ENCODE measurements at places on chromosomes 7 and 10.

DNA sequence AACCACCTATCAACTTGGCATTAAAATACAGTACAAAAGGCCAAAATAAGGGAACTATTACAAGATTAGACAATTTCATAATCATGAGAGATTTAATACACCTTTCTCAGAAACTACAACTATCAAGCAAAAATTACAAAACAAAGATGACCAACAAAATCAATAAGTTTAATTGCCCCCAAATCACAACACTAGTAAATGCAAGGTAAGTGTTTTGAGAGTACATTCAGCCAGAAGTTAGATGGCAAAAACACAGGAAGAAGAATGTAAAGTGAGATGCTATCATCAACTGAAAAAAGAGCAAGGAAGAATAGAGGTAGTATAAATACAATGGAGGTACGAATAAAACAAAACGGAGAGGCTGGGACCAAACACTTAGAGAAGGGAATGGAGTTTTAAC, 3.2 kb downstream of the PNPLA8 start:
- DNase-seq, result no peak

GRCh38 chr10:9140373-9140772, 1085.9 kb downstream of the GATA3 start:
- DNase-seq, result no peak

GRCh38 chr10:113397047-113397446, 155.8 kb upstream of the HABP2 start:
- DNase-seq, result no peak

- no peak for DNase-seq
Measured at GRCh38 chr7:121244120-121244870, 84.5 kb upstream of the WNT16 start.

DNA sequence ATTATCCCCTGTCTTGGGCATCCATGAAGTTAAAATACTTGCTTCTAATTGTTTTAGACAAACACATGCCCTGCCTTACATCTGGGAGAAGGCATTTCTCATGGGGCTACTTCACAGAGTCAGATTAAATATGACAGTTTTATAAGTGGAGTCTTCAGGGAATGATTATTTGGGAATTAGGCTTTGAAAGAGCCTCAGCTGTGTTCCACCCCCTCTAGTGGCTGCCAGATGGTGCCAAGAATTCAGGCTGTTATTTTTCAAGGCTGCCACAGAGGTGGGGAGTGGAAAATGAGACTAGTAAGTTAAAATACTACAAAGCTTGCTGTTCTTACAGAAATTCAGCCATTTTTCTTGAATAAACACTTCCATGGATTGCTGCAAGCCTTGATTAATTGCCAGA, 45.8 kb upstream of the DNAH11 start:
- DNase-seq, result no peak

DNA sequence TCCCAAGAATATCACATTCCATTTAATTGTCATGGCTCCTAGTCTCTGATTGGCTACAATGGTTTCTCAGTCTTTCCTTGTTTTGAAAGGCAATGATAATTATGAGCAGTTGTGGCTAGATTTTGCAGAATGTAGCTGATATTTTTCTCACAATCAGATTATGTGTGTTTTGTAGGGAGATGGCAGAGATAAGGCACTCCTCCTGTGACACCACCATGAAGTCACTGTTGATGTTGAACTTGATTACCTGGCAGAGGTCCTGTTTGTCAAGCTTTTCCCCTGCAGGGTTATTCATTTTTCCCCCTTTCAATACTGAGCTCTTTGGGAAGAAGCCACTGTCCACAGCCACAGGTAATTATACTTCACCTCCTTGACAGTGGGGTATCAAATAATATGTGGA, 602.9 kb upstream of the PFKP start:
- no peak for DNase-seq

DNA sequence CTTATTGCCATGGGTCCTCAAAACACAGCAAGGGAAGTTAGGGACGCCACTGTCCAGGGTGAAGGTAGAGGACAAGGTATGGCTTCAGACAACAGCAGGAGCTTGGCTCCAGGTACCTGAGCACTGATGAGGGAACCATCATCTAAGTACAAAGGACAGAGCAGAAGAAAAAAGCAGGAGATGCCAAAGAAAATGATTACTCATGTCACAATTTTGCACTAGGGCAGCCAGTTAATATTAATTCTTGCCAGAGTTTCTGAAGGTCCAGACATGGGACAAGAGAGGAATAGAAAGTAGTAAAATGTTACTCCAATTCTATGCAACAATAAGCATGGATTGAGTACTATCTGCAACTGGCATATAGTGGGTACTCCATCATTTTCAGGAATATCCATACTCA, 14.1 kb downstream of the PTN start:
- DNase-seq, result no peak

DNA sequence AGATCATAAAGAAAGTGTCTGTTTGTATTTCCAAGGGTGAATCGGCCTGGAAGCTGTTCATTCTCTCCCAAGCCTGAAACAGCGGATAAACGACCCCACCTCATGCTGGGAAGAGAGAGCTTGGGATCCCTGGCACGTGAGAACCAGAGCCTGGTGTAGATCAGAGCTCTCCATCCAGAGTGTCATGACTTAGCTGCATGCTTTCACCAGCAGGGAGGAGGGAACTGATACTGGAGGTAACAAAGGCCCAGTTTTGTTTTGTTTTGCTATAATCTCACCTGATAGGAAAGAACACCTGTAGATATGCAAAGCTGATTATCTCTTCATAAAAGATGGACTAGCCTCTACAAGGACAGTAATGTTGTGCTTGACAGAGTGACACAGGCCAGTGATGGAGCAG, 236.6 kb downstream of the POM121L12 start:
- no peak for DNase-seq

DNA sequence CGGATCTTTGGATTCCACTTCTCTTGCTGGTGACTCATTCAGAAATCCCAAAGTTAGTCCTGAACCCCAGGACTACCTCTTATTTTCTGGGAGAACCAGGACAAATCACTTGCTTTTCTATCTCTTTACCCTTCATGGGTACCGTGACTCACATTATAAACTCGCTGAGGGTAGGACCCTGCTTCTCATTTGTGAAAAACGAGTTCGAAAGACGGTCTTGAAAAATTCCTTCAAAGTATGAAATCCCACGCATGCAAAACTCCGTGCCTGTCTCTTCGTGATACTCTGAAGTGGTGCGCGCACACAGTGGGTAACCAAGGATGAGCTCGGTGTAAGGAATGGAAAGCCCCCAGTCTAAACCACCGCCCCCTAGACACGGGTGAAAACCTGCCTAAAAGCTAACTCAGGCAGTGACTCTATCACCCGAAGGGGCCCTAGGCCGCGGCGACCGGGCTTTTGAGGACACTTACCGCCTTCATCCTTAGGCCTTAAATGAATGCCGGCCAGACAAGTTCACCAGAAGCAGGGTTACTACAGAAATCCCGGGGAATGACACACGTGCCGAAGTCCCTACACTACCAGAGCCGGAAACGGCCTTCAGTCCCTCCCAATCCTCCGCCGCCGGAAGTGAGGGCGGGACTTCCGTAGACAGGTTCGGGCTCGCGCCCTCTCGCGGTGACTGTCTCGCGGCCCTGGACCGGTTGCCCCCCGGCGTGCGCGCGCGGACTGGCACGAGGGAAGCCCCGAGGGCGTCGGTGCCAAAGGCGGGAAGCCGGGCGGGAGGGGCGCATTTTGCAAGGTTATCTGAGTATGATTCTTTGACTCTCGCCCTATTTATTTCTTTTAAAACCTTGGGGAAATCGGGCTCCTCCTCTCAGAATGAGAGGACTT, at the start of gene NOC3L:
Gene NOC3L (minus strand): TSS at position 580 of the 891 bp plus-strand sequence. CDS start 101 bp downstream, at position 479.
- DNase-seq, result peak; percentile 78

- no peak for DNase-seq
Measured at GRCh38 chr10:114000457-114001010, 43.1 kb upstream of the ADRB1 start.

GRCh38 chr10:104317269-104317710, 21.0 kb downstream of the ITPRIP start:
- no peak for DNase-seq

GRCh38 chr7:92279396-92280031, 33.7 kb downstream of the ANKIB1 start:
- DNase-seq, result no peak

DNA sequence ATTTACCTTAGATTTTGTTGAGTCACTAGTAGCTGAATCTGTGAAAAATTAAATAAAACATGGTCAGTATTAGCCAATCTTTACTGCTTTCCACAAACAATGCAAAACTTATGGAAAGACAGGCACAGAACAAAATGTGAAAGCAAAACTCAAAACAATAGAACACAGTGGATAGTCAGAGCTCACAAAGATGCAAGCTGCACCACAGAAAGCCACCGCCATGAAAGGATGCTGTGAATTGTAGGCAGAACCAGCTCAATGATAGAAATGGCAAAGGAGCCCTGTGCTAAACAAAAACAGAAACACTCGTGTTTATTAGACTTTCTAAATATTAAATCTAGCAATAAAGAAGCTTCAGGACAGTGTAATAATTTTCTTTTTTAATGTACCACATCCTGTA, 134.4 kb downstream of the ARHGAP21 start:
- no peak for DNase-seq

- no peak for DNase-seq
Measured at GRCh38 chr10:11616021-11616420, 4.6 kb upstream of the USP6NL start.

DNA sequence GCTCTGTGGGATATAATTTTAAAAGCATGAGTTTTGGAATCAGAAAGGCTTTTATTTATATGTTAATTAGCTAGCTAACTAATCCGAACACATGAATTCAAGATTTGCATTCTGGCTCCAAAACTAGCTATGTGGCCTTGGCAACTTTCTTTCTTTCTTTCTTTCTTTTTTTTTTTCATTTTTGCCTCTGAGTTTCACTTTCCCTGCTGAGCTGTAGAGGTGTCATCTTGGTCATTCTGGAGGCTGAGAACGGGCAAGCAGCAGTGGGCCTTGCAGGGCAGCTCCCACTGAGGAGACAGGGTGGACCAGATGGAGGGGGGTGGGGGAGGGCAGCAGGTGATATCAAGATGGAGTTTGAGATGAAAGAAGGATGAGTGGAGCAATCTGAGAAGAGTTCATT, 24.8 kb upstream of the SFMBT2 start:
- no peak for DNase-seq

GRCh38 chr7:155215576-155216325, 81.9 kb upstream of the INSIG1 start:
- no peak for DNase-seq

DNA sequence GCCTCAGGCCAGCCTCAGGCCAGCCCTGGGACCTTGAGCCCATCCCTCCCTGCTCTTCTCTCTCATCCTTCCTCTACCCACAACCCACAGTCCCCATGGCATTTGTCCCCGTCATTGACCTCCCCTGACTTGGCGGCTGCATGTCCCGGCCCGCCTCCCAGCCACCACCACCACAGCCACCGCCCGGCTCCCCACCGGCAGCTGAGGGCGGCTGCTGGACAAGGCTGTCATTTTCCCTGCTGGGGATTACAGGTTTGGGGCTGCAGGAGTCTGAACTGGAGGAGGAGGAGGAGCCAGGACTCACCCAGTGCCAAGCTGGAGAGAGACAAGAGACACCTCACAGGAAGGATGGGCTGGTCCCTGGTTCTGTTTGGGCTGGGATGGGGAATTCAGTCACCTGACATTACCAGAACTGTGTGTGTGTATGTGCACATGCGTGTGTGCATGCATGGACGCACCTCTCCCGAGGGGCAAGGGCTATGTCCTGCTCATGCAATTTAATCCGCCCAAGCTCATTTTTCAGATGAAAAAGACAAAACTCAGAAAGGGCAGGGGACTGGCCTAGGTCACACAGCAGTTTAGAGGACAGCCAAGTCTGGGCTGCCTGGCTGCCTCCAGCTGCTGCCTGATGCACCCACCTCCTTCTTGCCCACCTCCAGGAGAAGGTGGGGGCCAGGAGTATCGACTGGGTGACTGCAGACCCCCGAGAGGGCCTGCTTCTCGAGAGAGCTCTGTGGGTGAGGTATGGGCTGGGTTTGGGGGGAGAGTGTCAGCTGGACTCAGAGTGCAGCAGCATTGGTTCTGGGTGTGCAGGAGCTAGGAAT, 113.1 kb downstream of the ZMIZ1 start:
- no peak for DNase-seq

GRCh38 chr10:50392966-50393718, 141.8 kb upstream of the ASAH2 start:
- no peak for DNase-seq

- no peak for DNase-seq
Measured at GRCh38 chr10:48551861-48552591, 52.8 kb downstream of the ARHGAP22 start.

- no peak for DNase-seq
Measured at GRCh38 chr10:112946649-112947048, 3.4 kb upstream of the TCF7L2 start.

DNA sequence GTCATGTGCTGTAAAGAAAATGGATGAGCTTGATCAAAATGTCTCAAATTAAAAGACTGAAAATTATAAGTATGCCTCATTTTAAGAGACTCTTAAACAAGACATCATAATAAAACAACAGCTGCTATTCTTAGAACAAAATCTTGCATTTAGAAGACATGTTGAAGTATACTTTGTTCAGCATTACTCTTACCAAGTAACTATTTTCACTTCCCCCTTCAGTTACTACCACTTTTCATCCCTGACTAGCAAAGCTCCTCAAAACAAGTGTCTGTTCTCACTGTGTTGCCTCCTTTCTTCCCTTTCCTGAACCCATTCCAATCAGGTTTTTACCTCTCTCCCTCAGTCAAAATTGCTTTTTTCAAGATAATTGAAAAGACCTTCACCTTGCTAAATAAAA, 31.6 kb downstream of the ELAPOR2 start:
- DNase-seq, result no peak

DNA sequence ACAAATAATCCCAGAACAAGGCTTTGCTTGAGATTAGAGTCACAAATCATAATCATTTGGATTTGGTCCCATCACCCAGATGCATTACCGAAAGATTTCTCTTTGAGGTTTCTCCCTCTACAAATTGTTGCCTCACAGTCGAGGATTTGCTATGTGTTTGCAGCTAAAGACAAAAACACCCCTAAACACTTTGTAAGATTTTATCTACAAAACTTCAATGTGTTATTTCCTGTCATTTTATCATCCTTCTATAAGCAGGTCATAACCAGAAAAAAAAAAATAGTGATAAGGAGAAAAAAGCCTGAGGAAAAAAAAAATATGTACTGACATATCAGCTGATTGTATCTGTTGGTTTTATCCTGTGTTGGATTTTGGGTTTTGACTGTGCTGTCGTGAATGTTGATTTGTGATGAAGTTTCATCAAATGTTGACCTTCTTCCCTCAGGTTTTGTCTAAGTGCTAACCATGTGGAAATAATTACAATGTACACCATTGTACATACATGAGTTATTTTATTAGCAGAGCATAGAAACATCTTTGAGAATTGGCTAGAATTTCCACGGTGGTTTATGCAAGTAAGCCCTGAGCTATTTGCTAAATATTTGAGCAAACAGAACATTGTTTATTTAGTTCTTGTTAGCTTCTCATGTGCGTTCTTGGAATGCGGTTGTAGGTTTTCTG, 274.4 kb downstream of the NEBL start:
- no peak for DNase-seq
